ENCODE measurements at places on chromosomes 1 and 21.

DNA sequence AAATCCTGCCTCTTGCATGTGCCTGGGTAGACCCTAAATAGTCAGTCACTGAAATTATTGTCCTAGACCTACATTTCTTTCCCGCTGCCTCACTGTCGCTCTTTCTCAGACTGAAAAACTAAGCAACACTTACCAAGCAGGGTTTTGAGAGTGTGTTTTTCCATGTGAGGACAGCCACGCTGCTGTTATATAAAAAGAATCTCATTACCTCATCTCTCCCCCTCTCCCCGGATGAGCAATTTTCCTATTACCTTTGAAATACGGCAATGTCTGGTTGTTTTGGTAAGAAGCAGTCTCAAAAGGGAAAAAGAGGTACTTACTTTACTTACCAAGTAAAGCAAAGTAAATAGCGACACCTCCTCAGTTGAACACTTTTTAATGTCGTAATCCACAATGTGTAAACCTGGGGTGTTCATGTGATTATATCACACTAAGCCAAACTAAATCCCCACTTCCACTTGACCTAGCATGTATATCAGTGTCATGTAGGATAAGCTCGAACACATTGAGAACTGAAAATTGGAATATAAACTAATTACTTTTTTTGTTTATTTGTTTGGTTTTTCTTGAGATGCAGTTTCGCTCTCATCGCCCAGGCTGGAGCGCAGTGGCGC lies 12.2 kb upstream of the VN1R5 start:
- DNase-seq, result no peak

DNA sequence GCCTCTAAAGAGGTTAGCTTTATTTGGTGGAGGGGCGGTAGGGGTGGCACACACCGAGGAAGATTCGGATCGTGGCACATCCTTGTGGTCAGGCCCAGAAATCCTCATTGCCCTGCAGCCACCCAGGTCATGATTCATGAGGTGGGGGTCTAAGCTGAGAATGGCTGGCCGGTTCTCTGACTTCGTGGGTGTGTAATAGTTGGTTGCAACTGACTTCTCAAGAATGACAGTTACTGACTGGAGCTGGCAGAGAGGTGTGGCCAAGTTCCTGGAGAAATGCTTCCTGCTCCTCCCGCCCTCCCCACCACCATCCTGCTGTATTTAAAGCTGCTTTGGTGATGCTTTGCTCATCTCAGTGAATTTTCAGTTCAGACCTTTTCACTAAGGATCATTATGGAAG lies 198.6 kb downstream of the KIF26B start:
- no peak for DNase-seq

DNA sequence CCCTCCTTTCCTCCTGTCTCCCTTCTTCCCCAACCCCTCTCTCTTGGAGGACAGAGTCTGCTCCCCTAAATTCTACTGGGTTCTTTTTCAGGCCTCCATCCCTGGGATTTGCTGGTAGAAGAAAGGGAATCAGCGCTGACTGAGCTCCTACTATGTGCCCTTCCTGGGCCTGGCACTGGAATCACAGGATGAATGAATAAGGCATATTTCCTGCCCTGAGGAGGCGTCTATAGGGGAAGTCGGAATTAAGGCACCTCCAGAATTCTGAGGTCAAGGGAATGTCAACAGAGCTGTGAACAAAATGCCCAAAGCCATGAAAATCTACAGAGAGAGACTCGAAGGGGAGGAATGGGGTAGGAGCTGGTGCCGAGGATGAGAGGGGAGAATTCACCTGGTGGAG lies 17.4 kb upstream of the BTG2 start:
- no peak for DNase-seq

DNA sequence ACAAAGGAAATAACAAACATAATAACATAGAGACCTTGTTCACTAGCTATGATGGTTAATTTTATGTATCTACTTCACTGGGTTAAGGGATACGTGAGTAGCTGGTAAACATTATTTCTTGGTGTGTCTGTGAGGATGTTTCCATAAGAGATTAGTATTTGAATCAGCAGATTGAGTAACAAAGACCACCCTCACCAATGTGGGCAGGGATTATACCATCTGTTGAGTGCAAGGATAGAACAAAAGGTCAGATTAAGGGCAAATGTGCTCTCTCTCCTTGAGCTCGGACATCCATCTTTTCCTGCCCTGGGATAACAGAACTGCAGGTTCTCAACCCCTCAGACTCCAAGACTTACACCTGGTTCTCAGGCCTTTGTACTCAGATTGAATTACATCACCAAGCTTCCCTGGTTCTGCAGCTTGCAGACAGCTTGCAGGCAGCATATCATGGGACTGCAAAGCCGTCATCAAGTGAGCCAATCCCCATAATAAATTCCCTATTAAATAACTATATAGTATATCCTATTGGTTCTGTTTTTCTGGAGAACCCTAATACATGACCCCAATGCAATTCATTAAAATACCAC lies 9.2 kb downstream of the SPATA6 start:
- no peak for DNase-seq

DNA sequence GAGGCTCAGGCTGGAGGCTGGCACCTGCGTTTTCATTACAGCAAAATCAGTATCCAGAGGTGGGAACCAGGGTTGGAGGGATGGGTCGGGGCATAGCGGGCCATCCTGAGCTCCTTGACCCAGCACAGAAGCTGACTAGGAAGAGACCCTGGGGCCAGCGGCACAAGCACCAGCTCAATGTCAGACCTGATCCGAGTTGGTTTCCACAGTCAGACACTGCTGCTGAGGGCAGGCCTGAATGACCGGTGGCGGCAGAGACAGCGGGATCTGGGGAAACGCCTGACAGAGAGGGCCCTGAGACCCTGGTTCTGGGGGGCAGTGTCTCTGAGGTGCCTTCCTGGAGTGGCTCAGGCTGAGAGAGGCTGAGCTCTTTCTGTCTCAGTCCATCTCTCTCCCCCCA lies 162.0 kb upstream of the C1orf174 start:
- no peak for DNase-seq

- no peak for DNase-seq
Measured at GRCh38 chr1:203349773-203350524, 973 bp downstream of the FMOD start.

GRCh38 chr1:117241512-117241911 lies 30.8 kb upstream of the VTCN1 start:
- DNase-seq, result no peak

- no peak for DNase-seq
Measured at GRCh38 chr21:37244501-37245095, 22.5 kb downstream of the VPS26C start.
